ENCODE measurements at places on chromosomes 12 and 14. TPM values are rescaled to one million over a fixed set of nuclear protein-coding genes. Genes with fewer than 3 reads are reported as not detected.

Gene HSP90B1
- 677 TPM for total RNA-seq

Gene TAS2R8
- total RNA-seq = not detected

- no peak for DNase-seq
Observed at GRCh38 chr14:92506231-92506630, 7.3 kb upstream of the RIN3 start.

- peak; percentile 57 for DNase-seq
Observed at GRCh38 chr14:71638523-71639196, 293.6 kb upstream of the RGS6 start.

DNA sequence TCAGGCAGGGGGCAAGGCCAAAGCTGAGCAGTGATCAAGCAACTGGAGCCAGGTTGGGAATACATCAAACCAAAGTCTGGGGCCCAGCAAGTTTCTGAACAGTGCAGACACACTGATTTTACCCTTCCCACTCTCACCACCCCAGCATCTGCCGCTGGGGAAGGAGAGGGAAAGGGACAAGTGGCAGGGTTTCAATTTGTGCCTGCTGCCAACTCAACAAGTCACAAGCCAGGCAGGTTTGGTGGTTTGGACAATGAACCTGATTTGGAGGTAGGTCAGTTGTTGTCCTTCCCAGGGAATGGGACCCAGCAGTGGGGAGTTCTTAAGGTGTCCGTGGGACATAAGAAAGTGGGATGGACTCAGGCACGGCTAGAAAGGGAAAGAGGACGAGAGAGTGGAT is 151.9 kb upstream of the NOS1 start:
- DNase-seq = no peak

DNA sequence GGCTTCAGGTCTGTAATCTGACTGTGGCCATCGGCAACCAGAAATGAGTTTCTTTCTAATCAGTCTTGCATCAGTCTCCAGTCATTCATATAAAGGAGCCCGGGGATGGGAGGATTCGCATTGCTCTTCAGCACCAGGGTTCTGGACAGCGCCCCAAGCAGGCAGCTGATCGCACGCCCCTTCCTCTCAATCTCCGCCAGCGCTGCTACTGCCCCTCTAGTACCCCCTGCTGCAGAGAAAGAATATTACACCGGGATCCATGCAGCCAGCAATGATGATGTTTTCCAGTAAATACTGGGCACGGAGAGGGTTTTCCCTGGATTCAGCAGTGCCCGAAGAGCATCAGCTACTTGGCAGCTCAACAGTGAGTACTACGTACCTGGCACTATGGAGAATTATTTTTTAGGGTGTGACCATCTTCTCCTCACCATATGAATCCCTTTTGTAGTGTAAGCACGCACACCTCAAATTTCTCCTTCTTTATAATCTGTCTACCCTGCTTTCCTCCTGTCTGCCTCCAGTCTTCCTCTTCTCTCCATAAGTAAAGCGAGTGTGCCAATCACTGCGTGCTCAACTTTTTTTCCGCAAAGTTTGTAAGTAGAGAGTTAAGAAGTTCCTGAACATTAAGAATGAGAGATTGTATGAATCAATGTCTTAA is at the start of gene TPH2:
Gene TPH2 (plus strand): TSS at position 118 of the 658 bp plus-strand sequence. CDS start 142 bp downstream, at position 260.
- peak; percentile 35 for DNase-seq

Measured in bronchial epithelial cell (primary cell).